ENCODE measurements at places on chromosomes 4 and X.

DNA sequence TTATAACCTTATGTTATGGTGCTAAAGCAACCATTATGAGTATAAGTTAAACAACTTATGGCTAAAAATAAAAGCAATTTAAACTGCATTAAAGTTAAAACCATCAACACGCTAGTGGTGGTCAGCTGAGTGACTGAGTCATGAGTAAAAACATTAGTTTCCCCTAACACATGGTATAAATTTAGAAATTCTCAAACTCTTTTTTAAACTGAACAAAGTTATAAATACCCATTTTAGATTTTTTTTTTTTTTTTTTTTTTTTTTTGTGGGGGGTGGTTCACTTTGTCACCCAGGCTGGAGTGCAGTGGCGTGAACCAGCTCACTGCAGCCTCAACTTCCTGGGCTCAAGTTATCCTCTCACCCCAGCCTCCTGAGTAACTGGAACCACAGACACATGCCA, 5.4 kb upstream of the BBS7 start:
- no peak for DNase-seq

- DNase-seq: no peak
Measured at GRCh38 chr4:68346461-68346860, 3.4 kb downstream of the YTHDC1 start.

DNA sequence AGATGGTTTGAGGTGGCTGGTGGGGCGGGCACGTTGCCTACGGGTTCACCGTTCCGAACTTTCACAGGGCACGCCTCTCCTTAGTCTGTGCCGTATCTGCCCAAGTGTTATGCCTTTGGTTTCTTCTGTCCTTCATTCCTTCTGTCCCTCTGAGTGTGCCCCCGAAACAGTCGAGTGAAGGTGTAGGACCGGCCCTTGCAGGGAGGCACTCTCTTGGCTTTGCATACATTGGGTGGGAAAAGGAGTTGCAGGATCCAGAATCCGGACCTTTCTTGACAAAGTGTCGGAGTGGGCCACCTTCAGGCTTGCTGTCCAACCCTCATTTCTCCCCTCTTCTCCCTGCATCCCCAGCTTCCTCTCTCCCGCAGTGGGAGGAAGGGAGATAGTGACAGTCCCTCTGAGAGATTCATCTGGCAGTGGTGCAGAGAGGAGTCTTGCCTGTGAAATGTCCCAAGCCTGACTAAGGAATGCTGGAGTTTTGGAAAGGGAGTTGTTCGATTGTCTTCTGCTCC, 569 bp downstream of the ARFIP1 start:
- peak; percentile 69 for DNase-seq

DNA sequence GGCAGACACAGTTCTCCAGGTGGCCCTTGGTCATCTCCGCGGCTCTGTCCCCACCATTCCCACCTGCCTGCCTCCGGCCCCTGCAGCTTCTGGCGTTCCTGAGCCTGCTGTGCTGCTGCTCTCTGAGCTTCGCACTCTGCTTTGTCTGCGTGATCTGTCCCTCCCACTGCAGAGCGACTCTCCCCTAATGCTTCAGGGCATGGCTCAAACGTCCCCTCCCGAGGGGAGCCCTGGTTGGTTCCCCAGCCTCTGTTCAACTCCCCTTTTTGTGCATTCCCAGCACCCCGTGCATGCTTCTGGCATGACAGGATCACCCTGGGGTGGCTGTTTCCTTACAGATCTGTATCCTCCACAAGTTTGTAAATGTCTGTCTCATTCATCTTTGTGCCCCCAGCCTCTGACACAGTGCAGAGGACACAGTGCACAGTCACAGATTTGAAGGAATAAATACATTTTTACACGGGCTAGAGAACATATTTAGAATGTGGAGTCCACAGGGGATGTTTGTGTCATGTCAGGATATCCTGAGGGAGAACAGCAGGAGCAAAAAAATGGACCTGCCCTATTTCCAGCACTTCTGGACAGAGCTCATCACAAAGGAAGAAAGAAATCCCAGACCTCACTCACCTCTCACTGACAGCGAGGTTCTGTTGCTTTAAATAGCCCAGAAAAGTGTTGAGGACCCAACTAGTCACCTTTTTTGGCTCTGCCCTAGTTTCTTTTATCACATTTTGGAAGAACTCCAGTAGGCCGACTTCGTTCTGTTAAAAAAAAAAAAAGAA, 72.6 kb downstream of the GATB start:
- no peak for DNase-seq

DNA sequence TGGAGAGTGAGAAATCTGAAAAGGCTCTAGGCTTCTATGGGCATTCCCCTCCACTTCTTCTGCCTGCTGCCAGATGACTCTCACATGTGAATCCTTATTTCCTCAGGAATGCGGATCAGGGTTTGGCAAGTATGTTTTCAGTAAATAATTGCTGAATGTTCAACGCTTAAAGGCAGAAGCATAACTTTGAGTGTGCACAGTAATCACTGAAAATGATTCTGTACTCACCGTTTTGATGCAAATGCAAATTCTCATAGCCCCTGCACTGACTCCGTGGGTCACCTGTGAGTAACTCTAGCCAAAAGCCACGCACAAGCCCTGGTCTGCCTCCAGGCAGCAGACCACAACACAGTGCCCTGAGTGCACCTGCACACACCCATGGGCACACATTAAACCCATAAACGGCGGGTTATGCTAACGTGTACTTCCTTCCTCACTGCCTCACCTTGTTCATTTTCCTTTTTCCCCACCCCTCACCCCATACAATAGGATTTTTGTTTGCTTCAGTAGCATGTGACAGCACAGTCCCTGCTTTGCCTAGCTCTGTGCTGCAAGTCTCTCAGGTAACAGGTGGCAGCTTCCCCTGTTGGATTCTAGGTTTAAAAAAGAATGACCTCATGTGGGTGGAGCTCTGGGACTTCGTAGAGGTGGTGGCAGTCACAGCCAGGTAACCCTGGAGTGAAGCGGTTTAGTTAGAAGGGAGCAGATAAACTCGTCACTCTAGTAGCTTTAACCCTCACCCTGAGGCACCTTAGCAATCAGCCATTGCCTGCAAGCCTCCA, at the start of gene ARHGEF38:
Gene ARHGEF38 (plus strand): TSS at position 656 of the 782 bp plus-strand sequence. CDS start 146 bp downstream, outside the sequence.
- DNase-seq: no peak

DNA sequence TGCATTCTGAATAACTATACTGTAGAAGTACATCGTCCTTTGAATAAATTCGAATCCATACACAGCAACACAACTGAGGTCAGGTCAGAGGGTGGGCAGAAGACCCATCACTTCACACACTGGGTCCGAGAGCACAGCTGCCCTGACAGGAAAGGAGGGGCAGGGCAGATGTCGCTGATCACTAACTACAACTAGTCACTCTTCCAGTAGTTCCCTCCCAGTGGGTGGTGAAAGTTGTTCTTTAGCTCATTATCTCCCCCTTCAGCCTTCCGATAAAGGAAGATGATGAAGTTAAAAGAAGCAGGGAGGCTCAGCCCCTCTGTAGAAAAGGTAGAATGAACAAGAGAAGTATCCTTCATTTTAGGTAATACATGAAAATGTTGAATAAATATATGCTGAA, 278.9 kb downstream of the INPP4B start:
- DNase-seq: peak; percentile 44

DNA sequence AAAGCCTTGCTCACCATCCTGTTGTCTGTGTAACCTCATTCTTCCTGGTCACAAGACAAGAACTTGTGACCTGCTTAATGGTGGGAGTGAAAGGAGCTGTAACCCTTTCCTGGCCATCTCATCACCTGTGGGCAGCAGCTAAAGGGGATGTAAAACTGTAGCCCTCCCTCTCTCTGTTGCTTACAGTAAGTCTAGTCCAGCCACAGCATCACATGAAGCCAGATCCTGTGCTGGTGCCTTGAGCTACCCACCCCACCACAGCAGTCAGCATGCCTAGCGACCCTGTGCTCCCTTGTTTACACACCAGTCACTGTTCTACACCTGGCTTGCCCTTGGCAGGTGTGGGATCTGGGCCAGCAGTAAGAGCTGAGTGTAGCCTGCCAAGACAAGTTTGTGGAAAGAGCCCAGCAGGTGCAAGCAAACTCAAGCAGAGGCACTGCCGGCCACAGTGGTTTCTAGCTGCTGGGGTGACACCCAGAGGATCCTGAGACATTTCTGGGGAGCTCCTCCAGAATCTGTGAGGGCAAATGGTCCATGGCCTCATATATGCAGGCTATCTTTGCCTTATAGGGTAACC, 41.0 kb downstream of the UGT2B28 start:
- no peak for DNase-seq
